Renal cortex interstitium (tissue), 15 donors: ENCODE measurements at places on chromosomes 2 and 18.

GRCh38 chr2:204023088-204023487, 86.5 kb downstream of the ICOS start:
- no peak for DNase-seq

GRCh38 chr2:233165895-233166661, 85.4 kb upstream of the ATG16L1 start:
- DNase-seq, result no peak

DNA sequence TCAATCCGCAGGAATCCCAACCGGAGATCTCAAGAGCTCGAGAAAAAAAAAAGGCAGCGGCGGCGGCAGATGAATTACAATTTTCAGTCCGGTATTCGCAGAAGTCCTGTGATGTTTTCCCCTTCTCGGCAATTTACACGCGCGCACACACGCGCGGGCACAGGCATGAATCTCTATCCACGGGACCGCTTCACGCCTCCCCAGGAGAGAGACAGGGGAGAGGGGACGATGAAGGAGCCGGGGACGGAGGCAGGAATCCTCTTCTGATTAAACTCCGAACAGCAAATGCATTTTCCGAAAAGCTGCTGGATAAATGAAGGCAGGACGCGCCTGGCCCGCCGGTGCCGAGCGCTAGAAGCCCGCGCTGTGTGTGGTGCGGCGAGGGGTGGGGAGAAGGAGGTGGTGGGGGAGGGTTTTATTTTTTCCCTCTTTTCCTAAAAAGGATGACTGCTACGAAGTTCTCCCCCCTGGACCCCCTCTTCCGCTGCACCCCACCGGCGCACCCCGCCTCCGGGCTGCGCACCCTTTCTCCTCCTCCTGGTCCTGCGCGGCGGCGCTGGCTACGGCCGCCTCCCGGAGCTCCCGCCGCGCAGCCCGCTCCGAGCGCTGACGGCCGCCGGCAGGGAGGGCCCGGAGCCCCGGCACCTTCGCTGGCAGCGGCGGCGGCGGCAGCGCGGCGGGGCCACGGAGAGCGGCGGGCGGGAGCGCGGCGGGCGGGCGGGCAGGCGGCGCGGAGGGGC, at the start of gene BCL2:
Gene BCL2 (minus strand): TSS at position 387 of the 740 bp plus-strand sequence.
- DNase-seq, result no peak

- no peak for DNase-seq
These were observed 9.8 kb downstream of the CAVIN2 start for GRCh38 chr2:191836853-191837769.

DNA sequence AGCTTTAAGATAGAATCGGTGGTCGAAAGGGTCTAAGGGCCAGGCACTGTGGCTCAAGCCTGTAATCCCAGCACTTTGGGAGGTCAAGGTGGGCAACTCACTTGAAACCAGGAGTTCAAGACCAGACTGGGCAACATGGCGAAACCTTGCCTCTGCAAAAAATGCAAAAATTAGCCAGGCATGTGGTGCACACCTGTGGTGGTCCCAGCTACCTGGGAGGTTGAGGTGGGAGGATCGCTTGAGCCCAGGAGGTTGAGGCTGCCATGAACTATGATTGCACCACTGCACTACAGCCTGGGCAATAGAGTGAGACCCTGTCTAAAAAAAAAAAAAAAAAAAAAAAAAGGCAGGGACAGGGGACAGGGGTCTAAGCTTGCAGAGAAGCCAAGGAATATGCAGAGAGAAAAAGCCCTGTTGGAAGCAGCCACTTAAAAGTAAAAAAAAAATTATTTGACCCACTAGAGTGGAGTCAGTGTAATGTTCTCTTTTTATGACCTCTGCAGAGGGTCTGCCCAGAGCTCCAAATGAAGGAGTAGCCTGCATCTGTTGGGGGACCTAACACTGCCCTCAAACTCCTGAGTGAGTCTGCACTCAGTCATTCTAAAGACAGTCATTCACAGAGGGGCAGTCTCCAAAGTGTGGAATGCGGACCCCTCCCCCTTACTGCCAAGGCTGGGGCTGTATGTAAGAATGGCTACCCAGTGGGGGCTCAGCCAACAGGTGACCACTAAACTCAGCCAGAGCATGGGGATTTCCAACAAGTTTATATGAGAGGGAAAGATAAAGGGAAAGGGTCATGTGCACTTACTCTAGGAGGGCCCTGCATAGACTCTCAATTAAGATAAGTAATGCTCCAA, 118.5 kb upstream of the CDCA7 start:
- DNase-seq, result no peak

- no peak for DNase-seq
These were observed 155.6 kb downstream of the TTC32 start for GRCh38 chr2:19746137-19746600.

DNA sequence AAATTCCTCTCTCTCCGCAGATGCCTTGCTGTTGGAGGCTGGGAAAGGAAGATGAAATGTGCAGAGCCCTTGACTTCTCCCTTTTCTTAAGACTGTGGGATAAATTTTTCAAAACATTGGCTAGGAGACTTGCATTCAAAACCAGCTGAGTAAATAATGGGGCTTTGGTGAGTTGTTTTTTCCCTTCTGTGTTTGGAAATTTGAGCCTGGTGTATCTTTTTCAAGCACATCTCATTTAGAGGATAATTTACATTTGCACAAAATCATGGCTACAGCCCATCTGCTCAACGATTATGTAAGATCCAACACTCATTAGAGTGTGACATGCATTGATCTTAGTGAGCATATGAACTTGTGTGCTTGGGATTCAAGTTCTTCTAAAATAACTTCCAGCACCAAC, 112.1 kb upstream of the ATP8B1 start:
- no peak for DNase-seq
